ENCODE measurements at places on chromosomes 1 and 21.
A peak's percentile ranks its signal among the peaks of the same experiment; 100 is the strongest.

- no peak overlapping the region for H3K4me3 ChIP-seq
- H3K4me1 ChIP-seq = no peaks in the 10 kb centered on the region
- H3K36me3 ChIP-seq = peaks cover 7% of the 10 kb centered on the region
Measured at GRCh38 chr1:185108321-185108720, 48.4 kb downstream of the TRMT1L start.

DNA sequence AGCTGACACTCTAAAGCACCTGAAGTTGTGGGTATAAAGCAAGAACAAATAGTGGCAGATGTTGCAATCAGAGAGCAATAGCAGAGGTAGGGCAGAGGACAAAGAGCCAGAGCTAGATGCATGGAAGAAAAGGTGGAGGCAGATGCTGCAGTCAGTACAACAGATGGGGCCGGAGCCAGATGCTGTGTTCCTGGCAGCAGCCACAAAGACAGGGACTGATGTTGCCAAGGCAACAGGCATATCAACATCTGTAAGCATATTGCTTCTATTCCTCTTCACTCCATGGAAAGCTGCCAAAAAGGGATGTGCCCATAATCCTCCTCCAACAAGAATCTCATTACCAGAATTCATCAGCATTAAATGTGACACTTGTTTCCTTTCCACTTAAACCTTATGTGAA, 108.0 kb downstream of the TNNI3K start:
- no peaks in the 10 kb centered on the region for H3K36me3 ChIP-seq
- H3K27ac ChIP-seq = no peak overlapping the region
- no peaks in the 10 kb centered on the region for H3K4me1 ChIP-seq
- no peak overlapping the region for H3K4me3 ChIP-seq
- DNase-seq = no peak

DNA sequence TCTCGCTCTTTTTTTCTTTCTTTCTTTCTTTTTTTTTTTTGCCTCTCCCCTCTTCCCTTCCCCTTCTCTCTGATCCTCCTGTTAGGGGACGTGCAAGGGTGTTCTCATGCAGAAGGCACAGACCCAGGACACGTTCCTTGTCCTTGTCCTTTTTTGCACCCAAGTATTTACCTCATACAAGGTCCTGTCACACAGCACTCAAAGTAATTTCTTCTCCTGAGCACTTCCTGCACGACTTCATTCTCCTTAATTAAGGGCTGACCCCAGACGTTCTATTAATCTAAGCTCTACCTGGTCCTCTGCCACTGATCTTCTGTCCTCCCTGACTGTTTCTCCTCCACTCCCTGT, 424 bp upstream of the PCNX2 start:
- H3K4me3 ChIP-seq = peak overlapping the region; percentile 65
- no peak for DNase-seq
- no peaks in the 10 kb centered on the region for H3K36me3 ChIP-seq
- peaks cover 12% of the 10 kb centered on the region for H3K4me1 ChIP-seq
- H3K27me3 ChIP-seq = no peaks in the 10 kb centered on the region
- peak overlapping the region; percentile 32 for H3K27ac ChIP-seq

- DNase-seq = no peak
- H3K27me3 ChIP-seq = no peaks in the 10 kb centered on the region
- H3K4me1 ChIP-seq = peaks cover 8% of the 10 kb centered on the region
- no peak overlapping the region for H3K4me3 ChIP-seq
- peaks cover 36% of the 10 kb centered on the region for H3K36me3 ChIP-seq
- H3K27ac ChIP-seq = no peak overlapping the region
Measured at GRCh38 chr21:46482225-46482845, 23.6 kb downstream of the DIP2A start.

DNA sequence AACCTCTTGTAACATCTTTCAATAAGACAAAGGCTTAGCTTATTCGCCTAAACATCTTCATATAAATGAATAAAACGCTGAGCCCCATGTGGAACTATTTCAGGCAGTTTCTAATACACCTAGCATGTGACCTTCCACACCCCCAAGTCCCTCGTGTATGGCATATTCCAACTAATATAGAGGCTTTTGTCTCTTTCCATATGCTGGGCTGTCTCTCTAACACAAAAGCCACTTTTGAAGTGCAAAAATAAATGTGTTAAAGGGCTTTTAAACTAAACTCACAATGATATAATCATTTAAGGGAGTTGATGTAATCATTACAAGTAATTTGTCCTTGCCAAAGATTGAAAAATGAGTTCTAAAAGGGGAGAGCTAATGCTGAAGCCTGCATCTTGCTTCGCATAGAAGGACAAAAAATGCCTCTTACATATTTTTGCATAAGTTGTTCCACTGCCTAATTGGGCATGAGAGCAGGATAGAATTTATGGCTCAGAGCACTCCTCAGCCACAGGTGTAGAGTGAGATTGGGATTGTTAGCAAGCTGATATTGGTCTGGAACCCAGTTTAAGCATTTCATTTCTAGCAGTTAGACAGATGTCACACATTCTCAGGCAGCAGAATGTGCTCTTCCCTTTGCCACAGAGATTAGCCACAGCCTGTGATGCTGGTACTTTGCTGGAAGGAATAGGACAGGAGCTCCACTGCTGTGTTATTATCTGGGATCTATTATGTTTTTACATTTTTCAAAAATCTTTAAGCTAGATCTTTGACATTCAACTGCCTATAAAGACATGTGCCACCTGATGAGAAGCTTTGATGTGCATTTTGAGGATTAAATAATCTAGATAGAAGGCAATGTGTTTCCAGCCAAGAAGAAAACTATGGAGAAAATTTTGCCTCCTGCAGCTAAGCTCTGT, 1044.4 kb downstream of the ADGRL2 start:
- H3K4me1 ChIP-seq = no peaks in the 10 kb centered on the region
- no peaks in the 10 kb centered on the region for H3K27me3 ChIP-seq
- H3K27ac ChIP-seq = no peak overlapping the region
- no peak overlapping the region for H3K4me3 ChIP-seq
- H3K36me3 ChIP-seq = no peaks in the 10 kb centered on the region

DNA sequence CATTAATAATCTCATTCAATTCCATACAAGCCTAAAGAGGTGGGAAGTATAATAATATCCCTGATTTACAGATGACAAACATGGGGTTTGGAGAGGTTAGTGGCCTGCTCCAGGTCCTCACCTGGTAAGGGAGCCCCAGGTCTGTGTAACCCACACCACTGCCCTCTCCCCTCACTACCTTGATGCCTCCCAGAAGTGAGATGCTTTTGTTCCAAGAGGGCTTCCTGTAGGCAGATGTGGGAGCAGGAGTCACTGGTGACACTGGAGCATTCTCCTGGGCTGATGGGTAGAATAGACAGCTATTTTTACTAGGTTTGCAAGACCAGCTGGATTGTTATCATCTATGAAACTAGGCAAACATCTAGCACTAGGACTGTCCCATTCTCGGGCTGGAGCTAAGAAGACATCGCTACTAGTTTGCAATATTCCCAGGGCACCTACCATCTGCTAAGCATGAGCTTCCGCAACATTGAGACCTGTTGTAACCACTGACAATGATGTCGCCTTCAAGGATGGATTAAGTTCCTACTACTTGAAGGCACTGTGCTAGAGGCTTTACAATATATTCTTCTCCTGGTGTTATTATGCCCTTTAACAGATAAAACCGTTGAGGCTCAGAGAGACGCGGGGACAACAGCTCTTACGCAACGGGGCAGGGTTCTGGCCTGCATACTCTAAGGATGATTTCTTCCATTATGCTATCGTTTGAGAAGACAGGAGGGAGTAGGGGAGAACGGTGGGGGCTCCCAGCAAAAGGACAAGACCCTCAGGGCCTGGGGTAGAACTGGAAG, 35.0 kb downstream of the BATF3 start:
- H3K36me3 ChIP-seq = no peaks in the 10 kb centered on the region
- no peaks in the 10 kb centered on the region for H3K27me3 ChIP-seq
- no peak overlapping the region for H3K4me3 ChIP-seq
- H3K27ac ChIP-seq = no peak overlapping the region

GRCh38 chr1:76892675-76893074, 25.4 kb downstream of the ST6GALNAC5 start:
- no peaks in the 10 kb centered on the region for H3K36me3 ChIP-seq
- H3K27ac ChIP-seq = no peak overlapping the region
- DNase-seq = no peak
- no peaks in the 10 kb centered on the region for H3K4me1 ChIP-seq

GRCh38 chr21:46111193-46111571, 13.3 kb downstream of the COL6A2 start:
- no peak for DNase-seq
- H3K4me3 ChIP-seq = no peak overlapping the region
- no peaks in the 10 kb centered on the region for H3K27me3 ChIP-seq
- peaks cover 2% of the 10 kb centered on the region for H3K36me3 ChIP-seq

DNA sequence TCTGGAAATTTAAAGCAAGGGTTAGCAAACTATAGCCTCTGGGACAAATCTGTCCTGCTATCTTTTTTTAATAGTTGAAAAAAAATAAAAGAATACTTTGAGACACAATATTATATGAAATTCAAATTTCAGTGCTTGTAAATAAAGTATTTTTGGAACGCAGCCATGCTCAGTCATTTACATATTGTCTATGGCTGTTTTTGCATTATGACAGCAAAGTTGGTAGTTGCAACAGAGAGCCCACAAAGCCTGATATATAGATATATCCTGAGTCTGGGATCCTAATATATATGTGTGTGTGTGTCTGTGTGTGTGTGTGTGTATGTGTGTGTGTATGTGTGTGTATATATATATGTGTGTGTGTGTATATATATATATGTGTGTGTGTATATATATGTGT, 20.8 kb downstream of the SSR2 start:
- H3K4me1 ChIP-seq = peaks cover 7% of the 10 kb centered on the region
- no peak for DNase-seq
- H3K4me3 ChIP-seq = no peak overlapping the region
- H3K27ac ChIP-seq = no peak overlapping the region
- no peaks in the 10 kb centered on the region for H3K27me3 ChIP-seq
- no peaks in the 10 kb centered on the region for H3K36me3 ChIP-seq

DNA sequence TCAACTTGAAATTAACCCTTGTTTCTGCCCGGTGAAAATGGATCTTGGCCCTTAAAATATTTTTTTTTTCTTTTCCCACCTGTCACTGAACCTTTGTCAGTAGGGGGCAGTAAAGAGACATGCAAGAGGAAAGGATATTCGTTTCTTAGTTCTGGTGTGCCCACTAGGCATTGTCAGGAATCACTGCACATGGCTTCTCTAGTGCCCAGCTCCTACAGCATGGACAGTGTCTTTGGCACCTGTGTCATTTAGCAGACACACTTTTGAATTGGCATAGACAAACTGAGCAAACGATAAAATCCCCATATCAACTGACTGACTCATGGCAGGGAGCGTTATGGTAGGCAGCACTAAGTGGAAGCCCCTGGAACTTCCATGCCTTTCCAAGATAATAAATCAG, 1048.1 kb downstream of the BRINP3 start:
- H3K4me1 ChIP-seq = no peaks in the 10 kb centered on the region
- no peak for DNase-seq
- no peak overlapping the region for H3K27ac ChIP-seq
- no peak overlapping the region for H3K4me3 ChIP-seq
